ENCODE measurements at places on chromosomes 6 and 20.

- DNase-seq = no peak
These were observed 62.6 kb upstream of the ARMC2 start for GRCh38 chr6:108785653-108786052.

- no peak for DNase-seq
These were observed 161.8 kb downstream of the LRFN2 start for GRCh38 chr6:40425192-40425919.

GRCh38 chr6:77910826-77911225 is 258.0 kb downstream of the MEI4 start:
- DNase-seq = no peak

GRCh38 chr6:50815436-50816114 is 3.1 kb upstream of the TFAP2B start:
- DNase-seq = no peak

DNA sequence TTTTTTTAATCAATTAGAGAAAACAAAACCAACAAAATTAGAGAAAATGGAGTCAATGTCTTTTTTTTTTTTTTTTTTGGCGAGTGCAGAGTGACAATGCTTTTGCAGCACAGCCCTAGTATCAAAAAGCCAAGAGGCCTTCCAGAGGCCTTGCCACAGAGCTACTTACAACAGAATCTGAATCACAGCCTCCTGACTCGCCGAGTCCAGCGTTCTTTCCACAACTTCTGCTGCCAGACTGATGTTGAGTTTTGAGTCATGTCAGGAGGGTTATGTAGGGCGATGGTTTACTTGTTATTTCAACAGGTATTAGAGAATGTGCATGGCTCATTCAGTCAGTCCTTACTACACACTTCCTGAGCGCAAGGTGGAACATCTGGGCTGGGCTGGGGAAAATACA is 88.6 kb downstream of the FNDC1 start:
- DNase-seq = no peak

DNA sequence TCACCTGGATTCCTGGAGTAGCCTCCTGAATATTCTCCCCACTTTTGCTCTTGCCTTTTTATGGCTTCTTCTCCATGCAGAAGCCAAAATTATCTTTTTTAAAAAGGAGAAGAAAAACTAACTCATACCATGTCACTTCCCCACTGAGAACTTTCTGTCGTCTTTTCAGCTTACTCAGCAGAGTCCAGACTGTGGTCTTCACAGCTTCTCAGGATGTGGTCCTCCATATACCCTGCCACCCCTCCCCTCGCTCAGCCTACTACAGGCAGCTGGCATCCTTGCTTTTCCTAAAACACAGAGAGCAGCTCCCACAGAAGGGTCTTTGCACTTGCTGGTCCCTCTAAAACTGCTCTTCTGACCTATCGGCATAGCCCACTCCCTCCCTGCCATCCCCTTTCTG is 89.4 kb upstream of the ISM1 start:
- DNase-seq = no peak

GRCh38 chr6:122114717-122115116 is 284.7 kb upstream of the HSF2 start:
- no peak for DNase-seq

DNA sequence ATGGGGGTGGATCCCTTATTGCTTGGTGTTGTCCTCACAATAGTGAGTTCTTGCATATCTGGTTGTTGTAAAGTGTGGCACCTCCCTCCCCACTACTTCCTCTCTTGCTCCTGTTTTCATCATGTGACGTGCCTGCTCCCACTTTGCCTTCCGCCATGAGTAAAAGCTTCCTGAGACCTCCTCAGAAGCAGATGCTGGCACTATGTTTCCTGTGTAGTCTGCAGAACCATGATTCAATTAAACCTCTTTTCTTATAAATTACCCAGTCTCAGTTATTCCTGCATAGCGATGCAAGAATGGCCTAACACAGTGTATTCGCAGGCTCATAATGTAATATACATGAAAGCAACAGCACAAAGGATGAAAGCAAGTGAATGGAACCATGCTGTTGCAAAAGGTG is 28.4 kb upstream of the ANKRD60 start:
- no peak for DNase-seq

- no peak for DNase-seq
These were observed 37.6 kb upstream of the PHIP start for GRCh38 chr6:79115553-79116182.

GRCh38 chr6:89237158-89237557 is 20.0 kb upstream of the GABRR1 start:
- no peak for DNase-seq

DNA sequence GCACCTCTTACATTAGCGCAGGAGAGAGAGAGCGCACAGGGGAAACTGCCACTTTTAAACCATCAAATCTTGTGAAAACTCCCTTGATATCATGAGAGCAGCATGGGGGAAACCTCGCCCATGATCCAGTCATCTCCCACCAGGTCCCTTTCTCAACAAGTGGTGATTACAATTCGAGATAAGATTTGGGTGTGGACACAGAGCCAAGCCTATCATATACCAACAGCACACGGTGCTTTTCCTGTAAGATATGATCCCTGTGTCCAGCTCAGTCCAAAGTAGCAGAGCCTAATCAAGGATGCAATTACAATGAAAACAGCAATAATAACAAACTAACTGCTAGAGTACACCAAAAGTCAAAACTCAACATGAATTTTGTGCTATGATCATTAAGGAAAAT is 148.7 kb upstream of the TCF21 start:
- DNase-seq = no peak

GRCh38 chr6:126372626-126373025 is 32.7 kb downstream of the CENPW start:
- no peak for DNase-seq

- DNase-seq = no peak
These were observed 2.3 kb upstream of the BMP6 start for GRCh38 chr6:7723554-7723953.

DNA sequence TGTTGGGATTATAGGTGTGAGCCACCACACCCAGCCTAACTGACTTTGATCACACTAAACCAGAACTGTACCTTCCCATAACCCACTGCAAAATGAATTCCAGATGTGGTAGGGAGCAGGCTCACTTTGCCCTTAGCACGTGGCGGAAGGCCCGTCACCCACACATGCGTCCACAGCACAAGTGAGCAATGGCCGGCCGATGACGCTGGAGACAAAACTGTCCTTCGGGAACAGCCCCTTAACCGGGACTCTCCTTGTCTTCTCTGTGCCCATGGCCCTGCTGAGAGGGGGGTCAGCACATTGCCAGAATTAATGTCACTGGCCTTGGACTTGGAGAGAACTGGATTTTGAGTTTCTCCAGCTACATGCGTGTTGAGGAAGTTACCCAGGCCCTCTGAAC is 107.2 kb downstream of the TOX2 start:
- DNase-seq = no peak

GRCh38 chr6:153117986-153118879 is 12.8 kb downstream of the RGS17 start:
- no peak for DNase-seq

- DNase-seq = no peak
These were observed 7.6 kb upstream of the FAM110A start for GRCh38 chr20:825710-826421.

GRCh38 chr6:128007658-128008057 is 106.8 kb upstream of the THEMIS start:
- DNase-seq = no peak

GRCh38 chr6:137949686-137950390 is 82.8 kb downstream of the TNFAIP3 start:
- no peak for DNase-seq

- DNase-seq = no peak
These were observed 90.7 kb downstream of the SNAP25 start for GRCh38 chr20:10309326-10309725.

All from memory B cell (primary cell).